Hindlimb muscle (tissue), 1 donor: ENCODE measurements at places on chromosomes 16 and 17. TPM values are rescaled to one million over a fixed set of nuclear protein-coding genes. Genes with fewer than 3 reads are reported as not detected.

- no peak for DNase-seq
Measured at GRCh38 chr16:74773446-74774222, 986 bp downstream of the FA2H start.

DNA sequence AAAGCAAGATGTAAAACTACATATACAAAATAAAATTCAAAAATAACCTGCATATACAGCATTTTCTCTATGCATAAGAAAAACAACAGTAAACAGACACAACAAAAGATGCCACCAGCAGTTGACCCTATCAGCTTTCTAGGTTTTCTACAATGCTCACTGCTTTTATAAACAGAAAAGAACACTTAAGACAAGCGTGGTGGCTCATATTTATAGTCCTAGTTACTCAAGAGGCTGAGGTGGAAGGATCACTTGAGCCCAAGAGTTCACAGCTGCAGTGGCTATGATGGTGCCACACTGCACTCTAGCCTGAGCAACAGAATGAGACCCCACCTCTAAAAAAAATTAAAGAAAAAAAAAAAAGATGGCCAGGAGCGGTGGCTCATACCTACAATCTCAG is 46.5 kb upstream of the ATP2A3 start:
- DNase-seq, result no peak

DNA sequence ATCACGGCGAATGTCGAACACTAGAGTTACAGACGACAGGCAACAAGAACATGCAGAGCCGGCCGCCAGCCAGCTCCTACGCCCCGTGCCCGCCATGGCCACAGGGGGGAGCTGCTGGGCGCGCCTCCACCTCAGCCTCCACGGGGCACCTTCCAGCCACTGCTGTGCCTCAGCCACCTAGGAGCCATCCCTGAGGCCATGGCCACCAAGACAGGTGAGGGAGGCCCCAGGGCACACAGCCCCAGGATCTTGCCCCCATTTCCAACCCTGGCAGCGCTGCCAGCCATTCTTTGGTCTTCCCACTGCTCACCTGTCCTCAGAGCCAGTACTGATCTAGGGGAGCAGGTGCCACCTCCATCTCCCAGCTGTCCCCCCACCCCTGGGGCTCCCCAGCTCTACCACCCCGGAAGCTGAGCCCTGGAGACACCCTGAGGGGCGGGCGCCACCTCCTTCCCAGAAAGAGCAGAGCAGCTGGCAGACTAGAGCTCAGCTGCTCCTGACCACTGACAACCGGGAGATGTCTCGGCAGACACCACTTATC is 11.8 kb downstream of the GNPTG start:
- no peak for DNase-seq

DNA sequence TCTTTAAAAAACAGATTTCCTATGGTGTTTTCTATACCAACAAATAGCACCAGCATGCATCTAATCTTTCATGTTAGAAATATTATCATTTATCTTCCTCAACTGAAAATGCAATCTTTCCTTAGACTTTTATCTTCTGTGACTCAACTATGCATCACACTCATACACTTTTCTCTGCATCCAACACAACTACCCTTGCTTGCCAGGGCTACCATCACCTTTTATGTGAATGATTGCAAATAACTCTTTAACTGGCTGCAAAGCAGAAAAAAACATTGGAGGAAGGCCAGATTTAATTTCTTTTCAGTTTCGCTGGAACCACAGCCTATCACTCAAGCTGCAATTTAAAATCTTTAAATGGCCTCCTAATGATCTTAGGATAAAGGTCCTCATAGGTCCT is 212.9 kb downstream of the CDH8 start:
- no peak for DNase-seq

GRCh38 chr17:75498726-75499213 is 16.6 kb downstream of the CASKIN2 start:
- DNase-seq, result no peak

GRCh38 chr17:1315891-1316403 is 36.5 kb downstream of the TRARG1 start:
- no peak for DNase-seq

DNA sequence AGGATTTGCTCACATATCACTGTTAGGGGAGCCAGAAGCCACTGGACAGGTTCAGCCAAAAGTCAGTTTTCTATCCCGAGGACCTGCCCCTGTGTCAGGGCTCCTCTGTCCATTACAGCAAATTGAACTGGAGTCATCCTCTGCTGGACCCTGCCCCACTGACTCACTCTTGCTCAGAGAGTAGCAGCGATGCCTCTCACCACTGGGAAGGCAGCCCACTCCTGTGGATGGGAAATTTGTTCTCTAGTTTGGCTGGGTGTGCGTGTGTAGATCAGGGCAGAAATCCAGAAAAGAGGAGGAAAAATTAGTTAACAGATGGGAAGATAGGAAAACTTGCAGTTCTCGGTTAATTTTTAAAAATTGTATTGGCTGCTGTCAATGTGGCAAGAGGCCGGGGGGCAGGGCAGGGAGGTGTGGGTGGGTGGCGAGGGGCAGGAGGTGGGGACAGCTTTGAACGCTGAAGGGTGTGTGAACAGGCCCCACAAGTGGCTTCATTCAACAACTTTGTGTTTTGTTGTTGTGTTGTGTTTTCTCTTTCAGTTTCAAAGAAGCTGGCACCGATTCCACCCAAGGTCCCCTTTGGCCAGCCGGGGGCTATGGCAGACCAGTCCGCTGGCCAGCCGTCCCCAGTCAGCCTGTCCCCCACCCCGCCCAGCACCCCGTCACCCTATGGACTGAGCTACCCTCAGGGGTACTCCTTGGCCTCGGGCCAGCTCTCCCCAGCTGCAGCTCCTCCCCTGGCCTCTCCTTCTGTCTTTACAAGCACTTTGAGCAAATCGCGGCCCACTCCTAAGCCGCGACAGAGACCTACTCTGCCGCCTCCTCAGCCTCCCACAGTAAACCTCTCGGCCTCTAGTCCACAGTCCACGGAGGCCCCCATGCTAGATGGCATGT is 33.6 kb downstream of the ELAC2 start:
- DNase-seq, result peak; percentile 95

- no peak for DNase-seq
Measured at GRCh38 chr16:23206986-23207385, 24.4 kb downstream of the SCNN1G start.

MEIOC gene
- 0.81 TPM for polyA plus RNA-seq

OTOP3 gene
- polyA plus RNA-seq, result not detected

RBFOX1 gene
- polyA plus RNA-seq, result 84.2 TPM

UTS2R gene
- 12.6 TPM for polyA plus RNA-seq
